ENCODE measurements at places on chromosomes 1 and 21. TPM values are rescaled to one million over a fixed set of nuclear protein-coding genes. Genes with fewer than 3 reads are reported as not detected.

GRCh38 chr1:119003413-119004128, 15.4 kb upstream of the TBX15 start:
- DNase-seq, result no peak

GRCh38 chr1:116127848-116128540, 16.8 kb downstream of the MAB21L3 start:
- DNase-seq, result no peak

DNA sequence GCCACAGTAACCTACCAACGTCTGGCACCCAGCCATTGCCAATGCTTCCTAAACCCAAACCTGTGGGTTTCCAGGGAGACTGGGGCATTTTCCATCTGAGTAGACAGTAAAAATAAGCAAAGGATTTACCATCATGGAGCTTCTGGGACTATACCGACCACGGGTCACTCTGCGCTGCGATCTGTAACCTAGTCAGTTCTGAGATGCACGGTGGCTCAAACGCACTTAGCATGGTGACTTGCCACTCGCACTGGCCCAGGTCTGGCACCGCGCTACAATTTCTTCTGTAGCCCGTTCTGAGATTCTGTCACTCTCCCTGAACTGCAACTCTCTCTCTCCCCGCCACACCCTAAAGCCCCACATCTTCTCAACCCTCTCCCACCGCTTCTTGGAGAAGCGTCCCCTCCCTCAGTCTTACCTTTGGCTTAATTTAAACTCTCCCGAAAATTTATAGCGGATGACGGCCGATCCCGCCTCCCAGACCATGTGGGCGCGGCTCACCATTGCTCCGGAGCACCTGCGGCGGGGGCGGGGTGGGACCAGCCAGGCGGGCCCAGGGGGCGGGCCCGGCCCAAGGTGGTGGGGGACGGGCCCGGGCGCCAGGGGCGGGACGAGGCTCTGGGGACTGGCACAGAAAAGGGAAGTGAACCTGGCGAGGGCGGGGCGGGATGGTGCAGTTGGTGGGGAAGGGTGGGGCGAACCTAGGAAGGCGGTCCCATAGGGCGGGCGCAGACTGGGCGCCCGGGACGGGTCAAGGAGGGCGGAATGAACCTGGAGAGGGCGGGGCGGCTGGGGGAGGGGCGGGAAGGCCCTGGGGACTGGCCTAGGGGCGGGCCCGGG, 493 bp upstream of the MAP3K21 start:
- peak; percentile 87 for DNase-seq

DNA sequence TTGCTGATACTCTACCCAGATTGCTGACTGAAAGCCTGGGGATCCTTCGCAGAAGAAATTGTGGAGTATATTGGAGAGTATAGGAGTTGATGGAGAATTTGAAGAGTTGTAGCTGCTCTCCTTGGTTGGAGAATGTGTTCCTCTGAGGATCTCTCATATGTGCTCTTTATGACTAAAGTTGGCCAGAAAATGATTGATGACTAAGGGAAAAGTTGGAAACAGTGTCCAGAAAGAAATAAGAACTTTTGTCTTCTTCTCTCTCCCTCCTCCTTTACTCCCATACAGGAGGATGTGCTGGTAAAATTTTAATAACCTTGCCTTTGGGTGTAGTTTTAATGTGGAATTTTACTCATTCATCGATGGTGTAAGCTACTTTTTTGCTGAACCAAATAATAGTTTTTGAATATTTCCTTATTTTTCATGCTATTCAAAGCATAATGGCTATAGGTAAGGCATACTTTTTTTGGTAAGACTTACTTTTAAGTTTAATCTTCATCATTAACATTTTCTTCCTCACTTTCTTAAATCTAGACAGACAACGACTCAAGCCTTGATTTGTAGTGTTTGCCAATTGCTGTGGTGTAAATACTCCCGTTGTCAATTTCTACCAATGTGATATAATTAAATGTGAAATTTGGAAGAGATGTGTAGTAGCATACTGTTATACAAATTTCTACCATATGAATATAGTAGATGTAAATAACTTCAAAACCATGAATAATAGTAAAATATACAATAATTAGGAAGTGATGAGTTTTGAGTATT, 13.7 kb downstream of the C1orf141 start:
- no peak for DNase-seq

Gene KCNA2
- 0.25 TPM for total RNA-seq

Gene GPR37L1
- total RNA-seq, result not detected

DNA sequence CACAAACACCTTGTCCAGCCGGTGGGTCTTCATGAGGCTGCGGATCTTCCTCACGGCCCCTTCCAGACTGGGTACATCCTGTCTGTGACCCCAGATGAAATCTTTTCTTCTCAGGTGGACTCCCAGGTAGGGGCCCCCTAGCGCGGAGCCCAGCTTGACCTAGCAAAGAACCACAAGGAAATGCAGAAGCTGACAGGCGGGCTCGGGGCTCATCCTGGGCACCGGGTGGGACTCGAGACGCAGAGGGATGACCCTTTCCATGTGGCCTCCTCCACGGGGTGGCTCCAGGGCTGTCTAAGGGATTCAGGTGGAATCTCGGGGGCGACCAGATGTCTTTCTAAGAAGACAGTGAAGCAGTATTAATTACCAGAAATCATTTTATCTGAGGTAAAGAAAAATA, 17.8 kb downstream of the POFUT2 start:
- DNase-seq, result no peak

DNA sequence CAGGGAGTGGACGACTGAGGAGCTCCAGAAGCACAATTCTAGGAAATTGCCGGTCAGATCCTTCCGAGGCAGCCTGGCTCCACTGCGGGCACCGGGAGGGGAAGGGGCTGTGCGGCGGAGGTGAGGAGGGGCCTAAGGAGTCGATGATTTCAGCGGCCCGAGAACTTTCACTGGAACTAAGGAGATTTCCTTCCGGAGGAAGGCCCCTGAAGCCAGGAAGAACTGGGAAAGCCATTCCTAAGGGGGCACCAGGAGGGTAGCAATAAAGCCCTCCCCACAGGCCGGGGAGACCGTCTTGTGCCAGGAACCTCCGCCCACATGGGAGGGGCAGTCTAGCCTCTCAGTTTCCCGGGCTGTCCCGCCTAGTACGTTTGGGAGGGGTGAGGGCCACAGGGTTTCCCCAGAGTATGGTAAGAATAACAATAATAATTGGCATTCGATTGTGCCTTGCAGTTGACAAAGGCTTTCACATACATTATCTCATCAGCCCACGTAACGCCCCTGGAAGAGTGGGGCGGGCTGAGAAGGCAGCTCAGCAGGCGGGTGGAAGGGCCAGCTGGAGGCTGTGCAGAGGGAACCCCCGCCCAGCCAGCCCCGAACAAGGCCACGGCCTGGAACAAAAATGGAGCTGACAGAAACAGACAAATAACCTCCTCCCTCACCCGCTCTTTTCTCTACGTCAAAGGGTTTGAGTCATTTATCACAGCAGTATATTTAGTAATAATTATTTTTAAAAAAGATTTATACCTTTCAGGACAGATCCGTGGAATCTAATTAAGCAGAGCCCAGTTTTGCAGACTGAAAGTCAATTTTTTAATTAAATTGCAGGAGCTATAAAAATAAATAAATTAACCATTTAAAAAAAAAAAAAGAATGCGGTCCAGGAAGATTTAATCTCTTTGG, 19.8 kb downstream of the NPR1 start:
- DNase-seq, result peak; percentile 48

Gene NDC1
- 8.7 TPM for total RNA-seq

Gene S100A12
- total RNA-seq, result 14.9 TPM

GRCh38 chr21:38156200-38156599, 100.6 kb upstream of the KCNJ15 start:
- DNase-seq, result no peak

DNA sequence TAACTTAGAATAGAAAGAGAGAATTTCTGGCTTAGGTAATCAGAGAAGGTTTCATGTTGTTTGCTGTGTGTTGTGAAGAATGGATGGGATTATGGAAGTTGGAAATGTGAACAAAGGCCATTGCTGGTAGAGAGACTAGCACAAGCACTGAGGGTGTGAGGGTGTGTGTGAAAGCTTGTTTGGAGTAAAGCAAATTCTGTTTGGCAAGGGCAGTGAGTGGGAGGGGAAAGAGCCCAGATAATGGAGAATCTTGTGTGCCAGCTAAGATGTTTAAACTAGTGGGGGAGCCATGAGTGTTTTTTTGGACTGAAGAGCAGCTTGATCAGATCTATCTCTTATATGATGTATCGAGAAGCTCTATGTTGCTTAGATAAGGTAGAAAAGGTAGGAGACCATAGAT, 107.1 kb downstream of the DISP1 start:
- DNase-seq, result no peak

DNA sequence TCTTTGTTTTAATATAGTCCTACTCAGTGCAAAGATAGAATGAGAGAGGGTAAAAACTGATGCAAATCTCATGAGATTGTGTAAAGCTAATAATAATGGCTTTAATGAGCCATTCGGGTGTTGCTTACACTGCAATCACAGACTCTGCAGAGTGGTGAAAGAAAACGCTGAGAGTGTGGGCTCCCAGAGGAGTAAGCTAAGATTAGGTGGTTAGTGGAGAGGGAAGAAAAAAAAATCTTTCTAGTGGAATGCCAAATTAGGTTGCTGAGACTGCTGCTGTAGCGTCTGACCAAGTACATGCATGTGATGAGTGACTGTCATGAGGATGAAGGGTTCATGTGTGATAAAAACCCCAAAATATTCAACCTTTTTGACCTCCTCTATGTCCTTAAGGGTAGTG, 645.9 kb upstream of the ADGRL4 start:
- no peak for DNase-seq

DNA sequence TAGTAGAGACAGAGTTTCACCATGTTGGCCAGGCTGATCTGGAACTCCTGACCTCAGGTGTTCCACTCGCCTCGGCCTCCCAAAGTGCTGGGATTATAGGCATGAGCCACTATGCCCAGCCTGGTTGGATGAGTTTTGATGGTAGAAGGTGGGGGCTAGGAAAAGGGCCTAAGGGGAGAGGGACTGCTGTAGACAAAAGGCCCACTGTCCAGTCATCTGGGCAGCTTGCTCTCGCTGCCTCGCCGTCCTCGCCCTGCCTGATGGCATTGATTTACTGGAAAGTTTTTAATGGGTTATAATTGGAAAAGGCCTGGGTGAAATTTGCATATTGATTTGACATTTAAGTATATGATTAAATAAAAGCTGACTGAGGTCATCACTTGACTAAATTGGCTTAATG, 175.1 kb upstream of the CSF3R start:
- DNase-seq, result no peak

Gene TRIM67
- total RNA-seq, result 0.09 TPM

Gene CEPT1
- 28.2 TPM for total RNA-seq

- no peak for DNase-seq
These were observed 103.5 kb upstream of the RAB3GAP2 start for GRCh38 chr1:220375715-220376114.

Gene CYP4B1
- total RNA-seq, result 75.7 TPM

DNA sequence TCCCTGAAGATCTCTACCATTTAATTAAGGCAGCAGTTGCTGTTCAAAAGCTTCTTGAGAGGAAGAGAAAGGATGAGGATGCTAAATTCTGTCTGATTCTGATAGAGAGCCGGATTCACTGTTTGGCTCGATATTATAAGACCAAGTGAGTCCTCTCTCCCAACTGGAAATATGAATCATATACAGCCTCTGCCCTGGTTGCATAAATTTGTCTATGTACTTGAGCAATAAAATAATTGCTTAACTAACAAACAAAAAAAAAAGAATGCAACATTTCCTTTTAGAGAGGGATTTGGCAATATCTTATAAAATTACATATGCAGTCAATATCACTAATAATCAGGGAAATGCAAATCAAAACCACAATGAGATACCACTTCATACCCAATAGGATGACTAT, 26.8 kb downstream of the ALDH9A1 start:
- no peak for DNase-seq

DNA sequence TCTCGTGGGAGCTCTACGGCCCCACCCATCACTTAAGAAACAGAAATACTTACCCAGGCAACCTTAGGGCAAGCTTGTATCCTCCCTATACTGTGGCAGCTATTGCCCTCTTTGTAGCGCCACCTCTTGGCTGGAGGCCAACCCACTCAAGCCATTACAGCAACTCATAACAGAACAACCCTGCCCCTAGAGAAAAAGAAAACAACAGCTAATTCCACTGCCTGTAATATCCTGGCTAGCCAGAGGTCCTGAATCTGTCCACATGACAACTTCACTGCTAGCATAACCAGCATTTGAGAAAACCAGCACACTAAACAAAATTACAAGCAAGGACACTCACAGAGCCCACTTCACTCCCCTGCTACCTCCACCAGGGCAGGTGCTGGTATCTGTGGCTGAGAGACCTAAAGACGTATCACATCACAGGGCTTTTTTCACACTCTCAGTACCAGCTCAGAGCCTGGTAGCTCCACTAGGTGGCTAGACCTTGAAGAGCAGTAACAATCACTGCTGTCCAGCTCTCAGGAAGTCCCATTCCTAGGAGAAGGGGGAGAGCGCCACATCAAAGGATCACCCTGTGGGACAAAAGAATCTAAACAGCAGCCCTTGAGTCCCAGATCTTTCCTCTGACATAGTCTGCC, 14.5 kb upstream of the MX1 start:
- DNase-seq, result no peak

GRCh38 chr1:150560576-150561253, 11.5 kb downstream of the ADAMTSL4 start:
- DNase-seq, result peak; percentile 93

Gene MAB21L3
- 4.2 TPM for total RNA-seq

DNA sequence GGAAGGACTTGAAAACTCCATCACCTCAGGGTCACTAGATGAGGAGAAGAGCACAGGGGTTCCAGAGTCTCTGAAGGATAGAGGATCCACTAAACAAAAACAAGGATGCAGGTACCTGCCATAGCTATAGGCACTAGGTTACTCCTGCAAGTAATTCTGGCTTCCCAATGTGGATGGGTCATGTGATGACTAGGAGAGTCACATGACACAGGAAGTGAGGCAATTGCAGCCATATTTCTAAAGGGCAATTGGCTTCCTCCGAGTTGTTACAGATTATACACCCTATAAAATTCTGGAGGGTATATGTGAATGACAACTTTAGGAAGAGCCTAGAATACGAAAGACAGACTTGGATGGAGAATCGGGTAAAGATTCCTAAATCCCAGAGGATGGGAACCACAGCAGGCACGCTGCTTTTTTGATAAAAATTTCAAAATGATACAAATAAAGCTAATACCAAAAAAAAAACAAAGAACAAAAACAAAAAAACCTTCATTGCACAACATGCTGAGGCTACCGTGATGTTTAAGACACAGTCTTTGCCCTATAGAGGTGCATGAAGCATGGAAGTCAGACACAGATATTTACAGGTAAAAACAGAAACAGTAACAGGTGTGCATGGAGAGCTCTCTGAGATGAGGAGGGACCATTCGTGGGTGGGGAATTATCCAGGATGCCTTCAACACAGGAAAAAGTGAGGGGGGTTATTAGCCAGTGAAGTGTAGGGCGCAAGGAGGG, 10.5 kb downstream of the MTX1 start:
- peak; percentile 79 for DNase-seq

GRCh38 chr1:157176591-157177121, 38.5 kb upstream of the ETV3 start:
- DNase-seq, result no peak

All from lung (tissue), 17 donors.